Lung (tissue), 17 donors: ENCODE measurements at places on chromosomes 12 and 14.

DNA sequence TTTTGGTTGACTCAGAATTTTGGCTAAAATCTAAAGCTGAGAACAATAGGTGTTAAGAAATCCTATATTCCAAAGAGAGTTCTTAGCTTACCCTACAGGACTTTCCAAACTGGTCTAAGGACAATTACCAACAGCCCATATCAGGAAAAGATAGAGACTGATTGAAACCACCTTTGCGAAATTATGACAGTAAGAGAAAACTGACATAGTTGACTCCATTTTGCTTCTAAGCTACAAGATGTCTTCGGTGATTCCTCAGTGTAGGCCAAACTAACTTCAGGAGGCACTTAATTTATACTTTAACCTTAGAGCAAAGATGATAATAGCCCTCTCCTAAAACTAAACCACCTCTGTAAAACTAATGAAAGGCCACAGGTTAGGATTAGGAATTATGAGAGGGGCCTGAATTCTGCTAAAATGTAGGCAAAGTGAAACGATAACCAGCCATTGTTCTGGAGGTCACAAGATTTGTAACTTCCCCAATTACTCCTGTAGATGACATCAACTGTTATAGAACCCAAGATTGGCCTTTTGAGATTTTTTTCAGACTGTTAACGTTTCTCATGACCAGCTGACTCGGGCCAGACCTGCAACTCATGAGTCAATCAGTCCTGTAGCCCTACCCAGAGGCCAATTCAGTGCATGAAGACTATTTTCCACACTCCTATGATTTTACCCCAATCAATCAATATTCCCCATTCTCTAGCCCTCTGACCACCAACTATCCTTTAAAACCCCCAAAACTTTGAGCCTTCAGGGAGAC, 43.0 kb downstream of the KLRG1 start:
- no peak for DNase-seq

DNA sequence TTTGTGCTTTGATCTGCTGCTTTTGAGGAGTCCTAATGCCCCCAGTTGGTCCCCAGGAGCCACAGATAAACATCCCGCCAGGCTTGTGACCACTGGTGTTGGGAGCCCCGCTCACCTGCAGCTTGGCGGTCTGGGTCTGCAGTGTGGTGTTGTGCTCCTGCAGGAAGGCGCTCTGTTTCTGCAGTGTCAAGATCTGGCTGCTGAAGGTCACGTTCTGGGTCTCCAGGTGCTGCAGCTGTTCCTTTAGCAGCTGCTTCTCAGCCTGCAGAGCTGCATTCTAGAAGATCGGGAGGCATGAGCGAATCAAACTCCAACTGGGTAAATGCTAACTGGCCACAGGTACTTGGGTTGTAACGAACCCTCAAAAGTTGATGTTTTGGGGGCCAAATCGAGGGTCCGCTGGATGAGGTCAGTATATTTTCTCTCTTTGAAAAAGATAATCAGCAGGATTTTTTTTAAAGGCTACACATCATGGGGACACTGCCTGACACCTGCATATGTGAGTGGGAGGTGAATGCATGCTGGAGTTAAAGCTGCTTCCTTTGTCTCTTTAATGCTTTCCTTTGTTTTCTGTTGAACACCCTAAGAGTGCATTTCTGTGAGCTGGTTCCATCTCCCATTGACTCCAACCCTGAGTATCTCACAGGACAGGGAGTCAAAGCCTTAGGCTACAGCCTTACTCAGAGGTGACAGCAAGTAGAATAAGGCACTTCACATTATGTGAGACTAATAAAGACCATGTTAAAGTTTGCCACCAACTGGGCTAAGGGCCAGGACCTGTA, 61.3 kb upstream of the GPR68 start:
- DNase-seq: no peak

DNA sequence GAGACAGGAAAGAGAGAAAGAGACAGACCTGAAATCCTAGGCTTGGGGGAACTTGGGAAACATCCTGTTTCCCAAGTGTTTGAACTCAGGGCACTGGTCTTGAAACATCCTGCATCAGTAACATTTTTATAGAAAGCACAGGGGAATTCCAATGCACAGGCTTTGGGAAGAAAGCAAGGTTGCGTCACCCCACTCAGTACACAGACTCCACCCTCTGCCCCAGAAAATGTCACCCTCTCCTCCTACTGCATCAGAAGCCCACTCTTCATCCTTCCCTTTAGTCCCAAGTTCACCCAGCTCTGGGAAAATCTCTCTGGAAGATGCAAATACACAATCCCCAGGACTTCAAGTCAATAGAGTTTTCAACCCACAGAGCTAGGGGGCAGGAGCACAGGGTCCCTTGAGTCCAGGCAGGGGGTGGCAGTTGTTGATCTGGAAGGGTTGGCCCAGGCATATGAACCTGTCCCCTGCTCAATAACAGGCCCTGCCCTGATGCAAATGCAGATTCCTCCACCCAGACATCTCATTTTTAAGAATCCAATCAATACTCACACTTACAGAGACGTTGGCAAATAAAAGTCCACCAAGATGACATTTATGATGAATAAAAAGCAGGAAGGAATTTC, 1.7 kb downstream of the RDH16 start:
- DNase-seq: no peak

DNA sequence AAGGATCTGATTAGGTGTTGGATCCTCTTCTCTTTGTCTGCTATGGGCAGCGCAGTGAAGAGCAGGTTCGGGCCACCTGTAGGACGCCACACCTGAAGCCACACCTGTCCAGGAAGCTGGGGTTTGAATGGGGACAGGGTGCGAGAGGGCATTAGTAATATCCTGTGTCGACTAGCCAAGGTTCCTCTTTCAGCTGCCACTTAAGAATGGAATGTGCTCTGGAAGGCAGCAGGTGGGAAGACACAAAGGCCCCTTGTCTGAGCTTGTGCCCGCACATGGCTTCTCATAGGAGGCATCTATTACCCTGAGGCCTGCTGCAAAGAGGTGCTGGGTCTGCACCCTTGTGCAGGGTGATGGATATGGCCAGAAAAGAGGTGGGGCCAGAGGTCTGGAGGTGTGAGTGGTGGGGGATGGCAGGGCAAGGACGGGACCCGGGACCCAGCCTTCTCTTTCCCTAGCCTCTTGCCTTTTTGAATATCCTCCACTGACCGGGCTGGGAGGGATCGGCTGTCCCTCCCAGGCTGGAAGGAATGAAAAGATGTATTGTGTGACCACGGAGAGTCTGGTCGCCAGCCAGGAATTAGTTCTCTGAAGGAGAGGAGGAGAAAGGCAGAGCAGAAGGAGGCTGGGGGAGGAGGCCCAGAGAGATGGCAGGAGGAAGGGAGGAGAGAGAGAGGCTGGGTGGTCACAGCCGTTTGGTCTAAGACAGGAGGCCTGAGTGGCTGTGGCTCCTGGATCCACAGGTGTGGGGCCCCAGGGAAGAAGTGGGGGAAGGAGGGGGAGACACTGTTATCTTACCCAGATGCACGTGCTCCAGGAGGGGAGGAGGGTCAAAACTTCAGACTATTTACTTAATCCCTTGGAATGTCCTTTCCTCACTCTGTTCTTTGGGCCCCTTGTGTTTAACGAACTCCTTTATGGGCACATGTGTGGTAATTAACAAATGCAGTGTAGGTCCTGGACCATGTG, 101.5 kb downstream of the SMOC1 start:
- DNase-seq: peak; percentile 55

GRCh38 chr12:30945443-30946164, 19.1 kb downstream of the TSPAN11 start:
- DNase-seq: no peak

- peak; percentile 22 for DNase-seq
Measured at GRCh38 chr12:92987846-92988621, 58.9 kb upstream of the EEA1 start.

DNA sequence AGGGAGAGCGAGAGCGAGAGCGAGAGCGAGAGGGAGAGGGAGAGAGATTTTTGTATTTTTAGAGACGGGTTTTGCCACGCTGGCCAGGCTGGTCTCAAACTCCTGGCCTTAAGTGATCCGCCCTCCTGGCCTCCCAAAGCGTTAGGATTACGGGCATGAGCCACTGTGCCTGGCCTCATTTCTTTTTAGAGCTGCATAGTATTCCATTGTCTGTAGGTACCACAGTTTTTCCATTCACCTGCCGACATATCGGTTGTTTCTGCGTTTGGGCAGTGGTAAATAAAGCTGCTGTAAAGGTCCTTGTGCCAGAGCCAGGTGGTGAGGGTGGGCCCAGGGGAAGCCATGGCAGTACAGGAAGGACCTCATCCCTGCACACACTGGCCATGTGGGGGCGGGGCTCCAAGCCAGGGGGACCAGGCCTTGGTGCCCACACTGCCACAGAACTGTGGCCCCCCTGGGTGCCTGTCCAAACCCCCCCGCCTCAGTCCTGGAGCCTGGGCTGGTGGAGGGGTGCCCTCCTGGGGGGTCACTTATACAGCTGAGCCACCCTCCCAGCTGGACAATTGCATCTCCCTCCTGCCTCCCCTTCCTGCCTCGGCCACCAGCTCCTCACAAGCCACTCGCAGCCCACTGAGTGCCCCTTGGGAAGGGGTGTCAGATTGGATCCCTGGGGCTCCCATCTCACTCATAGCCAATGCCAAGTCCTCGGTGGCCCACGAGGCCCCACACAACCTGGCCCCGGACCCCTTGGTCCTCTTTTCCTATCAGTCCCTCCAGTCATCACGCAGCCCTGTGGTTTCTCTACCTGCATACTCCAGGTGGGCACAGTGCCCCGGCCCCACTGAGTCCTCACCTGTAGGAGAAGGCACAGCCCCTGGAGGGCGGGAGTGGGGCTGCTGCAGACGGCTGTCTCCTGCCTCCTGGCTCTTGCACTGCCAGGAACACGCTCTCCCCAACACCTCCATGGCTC, 1.7 kb upstream of the PUS1 start:
- DNase-seq: no peak

GRCh38 chr12:5034603-5035002, 9.1 kb upstream of the KCNA5 start:
- no peak for DNase-seq

GRCh38 chr12:91561301-91561957, 378.8 kb upstream of the DCN start:
- no peak for DNase-seq

DNA sequence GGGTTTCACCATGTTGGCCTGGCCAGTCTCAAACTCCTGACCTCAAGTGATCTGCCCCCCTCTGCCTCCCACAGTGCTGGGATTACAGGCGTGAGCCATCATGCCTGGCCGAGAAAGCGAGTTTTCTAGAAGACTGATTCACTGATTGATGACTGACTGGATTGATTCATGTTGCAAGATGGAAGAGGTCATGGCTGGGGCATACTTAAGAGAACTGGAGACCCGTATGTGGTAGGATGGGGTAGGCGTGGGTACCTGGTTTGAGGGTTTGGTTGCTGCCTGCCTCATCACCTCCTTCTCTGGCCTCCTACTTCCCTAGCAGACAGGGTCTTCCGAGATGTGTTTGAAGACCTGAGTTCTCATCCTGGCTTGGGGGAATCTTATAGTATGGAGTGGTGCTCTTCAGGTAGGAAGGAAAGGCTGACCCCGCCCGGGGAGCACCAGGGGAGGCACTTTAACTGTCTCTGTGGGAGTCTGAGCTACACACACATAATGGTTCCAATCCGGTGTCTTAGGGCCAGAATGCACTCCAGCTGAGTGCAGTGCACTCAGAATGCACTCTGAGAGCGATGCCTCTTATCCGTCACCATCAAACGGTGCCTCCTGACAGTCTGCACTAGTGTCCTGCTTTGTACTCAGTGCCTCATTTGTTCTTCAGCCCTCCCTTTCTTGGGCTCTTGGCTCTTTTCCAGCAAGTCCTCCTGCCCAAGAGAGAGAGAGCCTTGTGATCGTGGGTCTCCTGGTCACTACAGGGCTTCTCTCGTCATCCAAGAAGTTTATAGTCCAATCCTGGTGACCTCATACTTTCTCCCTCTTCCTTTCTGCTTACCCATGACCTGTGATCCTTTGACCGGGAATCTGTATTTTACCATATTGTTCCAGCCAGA, 19.7 kb downstream of the PLEKHG3 start:
- peak; percentile 56 for DNase-seq

GRCh38 chr12:3049611-3050249, 27.4 kb upstream of the TSPAN9 start:
- no peak for DNase-seq

GRCh38 chr14:81839056-81839455, 305.4 kb upstream of the SEL1L start:
- no peak for DNase-seq

GRCh38 chr12:54583726-54584125, 4.7 kb downstream of the PPP1R1A start:
- DNase-seq: no peak

DNA sequence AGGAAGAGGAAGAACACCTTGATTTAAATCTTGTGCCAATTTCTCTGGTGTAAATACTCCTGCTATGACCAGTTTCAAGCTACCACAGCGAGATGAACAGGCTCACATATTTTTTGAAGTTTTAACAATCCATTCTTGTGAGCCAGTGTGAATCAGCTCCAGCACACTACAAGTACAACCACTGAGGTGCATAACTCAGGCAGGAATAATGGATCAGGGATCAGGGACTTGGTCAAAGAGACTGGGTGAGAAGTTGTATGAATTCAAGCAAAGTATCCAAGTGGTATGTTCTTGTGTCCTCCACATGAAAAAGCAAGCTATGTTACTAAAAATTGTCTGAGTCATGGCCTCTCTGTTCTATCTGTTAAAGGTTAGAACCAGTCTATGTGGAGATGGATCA, 35.2 kb upstream of the KITLG start:
- DNase-seq: no peak

GRCh38 chr12:58254463-58255100, 313.2 kb downstream of the ATP23 start:
- DNase-seq: no peak

DNA sequence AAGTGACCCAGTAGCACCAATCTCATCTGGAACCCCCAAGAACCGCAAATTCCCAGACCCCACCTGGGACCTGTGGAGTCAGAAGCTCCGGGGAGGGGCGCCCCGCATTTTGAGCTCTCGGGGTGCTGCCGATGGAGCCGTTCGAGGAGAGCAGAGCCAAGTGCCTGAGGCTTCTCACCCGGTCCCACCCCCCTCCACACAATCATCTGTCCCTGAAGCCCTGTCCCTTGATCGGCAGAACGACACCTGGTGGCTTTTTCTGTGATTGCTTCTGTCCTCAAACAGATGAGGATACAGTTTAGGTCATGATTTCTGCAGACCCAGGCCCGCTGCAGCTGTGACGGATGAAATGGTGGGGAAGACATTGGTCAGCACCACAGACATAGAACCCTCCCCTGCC, 74.7 kb downstream of the NOC4L start:
- DNase-seq: no peak

DNA sequence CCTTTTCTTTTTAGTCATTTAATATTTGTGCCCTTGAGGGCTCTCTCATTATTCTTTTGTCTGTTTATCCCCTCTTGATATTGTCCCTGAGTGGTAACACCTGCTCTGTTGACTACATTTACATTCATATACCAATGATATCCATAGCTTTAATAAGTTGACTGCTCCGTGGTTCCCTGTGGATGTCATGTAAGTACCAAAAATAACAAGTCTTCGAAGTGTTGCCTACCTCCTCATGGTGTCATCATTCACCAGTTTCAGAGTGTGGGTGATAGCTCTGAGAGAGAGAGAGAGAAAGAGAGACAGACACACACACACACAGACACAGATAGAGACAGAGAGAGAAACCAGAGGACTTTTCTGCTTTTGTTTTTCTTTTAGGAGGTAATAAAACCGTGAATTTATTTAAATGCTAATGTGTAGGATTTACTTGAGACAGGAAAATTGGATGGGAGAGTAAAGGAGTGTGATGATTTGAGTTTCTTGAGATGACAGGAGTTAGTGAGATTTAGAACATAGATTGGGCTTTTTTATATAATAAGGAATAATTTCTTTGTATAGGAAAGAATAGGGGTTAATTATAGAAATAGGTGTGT, 52.2 kb downstream of the PAPOLA start:
- DNase-seq: no peak

- peak; percentile 74 for DNase-seq
Measured at GRCh38 chr14:103126873-103127304, 3.6 kb downstream of the TNFAIP2 start.
